ENCODE measurements at places on chromosomes 1 and 21. TPM values are rescaled to one million over a fixed set of nuclear protein-coding genes. Genes with fewer than 3 reads are reported as not detected.

The MMP23B gene
- total RNA-seq = 2.1 TPM

The ZNF648 gene
- not detected for total RNA-seq

The RAB42 gene
- total RNA-seq = 0.35 TPM

DNA sequence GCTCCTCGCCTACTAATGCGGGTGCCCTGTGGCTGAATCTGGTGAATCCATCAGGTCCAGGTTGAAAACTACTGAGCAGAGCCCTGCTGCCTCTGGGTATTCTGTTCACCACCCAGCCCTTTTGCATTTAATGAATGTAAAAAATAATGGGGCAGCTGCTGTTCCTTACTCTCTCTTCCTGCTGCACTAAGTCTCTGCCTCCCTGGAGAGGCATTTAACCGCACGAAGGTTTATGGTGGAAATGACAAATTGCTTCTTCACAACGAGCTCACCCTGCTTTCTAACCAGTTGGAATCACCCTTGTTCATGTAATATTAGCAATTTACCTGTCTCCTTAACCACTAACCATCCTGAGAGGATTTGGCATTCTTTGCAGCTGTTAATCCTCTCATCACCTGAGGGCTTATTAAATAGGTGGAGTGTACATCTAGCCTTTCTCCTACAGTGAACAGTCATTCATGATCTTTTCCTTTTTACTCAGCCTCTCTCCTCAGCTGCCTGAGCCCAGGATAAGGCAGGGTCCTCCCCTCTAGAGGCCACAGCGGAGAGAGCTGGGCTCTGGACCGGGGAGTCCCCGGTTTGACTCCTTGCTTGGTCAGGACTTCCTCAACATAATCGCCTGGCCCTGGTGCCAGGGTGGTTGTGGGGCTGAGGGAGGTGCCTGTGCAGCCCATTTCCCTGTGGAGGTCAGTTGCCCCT is 97.6 kb downstream of the NOS1AP start:
- no peak for DNase-seq
- no peak overlapping the region for H3K4me3 ChIP-seq
- H3K27ac ChIP-seq = no peak overlapping the region
- H3K4me1 ChIP-seq = no peaks in the 10 kb centered on the region
- no peaks in the 10 kb centered on the region for H3K27me3 ChIP-seq

GRCh38 chr1:53550201-53550741 is 91.1 kb downstream of the DMRTB1 start:
- no peak overlapping the region for H3K27ac ChIP-seq
- no peaks in the 10 kb centered on the region for H3K27me3 ChIP-seq
- no peaks in the 10 kb centered on the region for H3K36me3 ChIP-seq
- H3K4me3 ChIP-seq = no peak overlapping the region
- no peaks in the 10 kb centered on the region for H3K4me1 ChIP-seq
- DNase-seq = no peak

DNA sequence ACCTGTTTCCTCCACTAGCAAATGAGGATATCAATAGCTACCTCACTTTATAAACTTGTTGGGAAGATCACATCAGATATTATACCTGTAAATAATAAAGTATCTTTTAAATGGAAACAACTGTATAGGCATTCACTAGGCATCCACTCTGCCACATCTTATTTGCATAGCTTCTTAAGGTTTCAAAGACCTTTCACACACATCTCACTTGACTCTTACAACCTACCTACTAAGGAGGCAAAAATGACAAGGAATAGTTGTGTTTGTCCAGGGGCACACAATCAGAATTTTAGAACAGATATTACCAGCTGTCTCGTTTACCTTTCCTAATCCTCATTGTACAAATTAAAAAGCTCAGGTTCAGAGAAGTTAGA is 51.5 kb downstream of the VANGL2 start:
- H3K4me3 ChIP-seq = no peak overlapping the region
- H3K27ac ChIP-seq = no peak overlapping the region
- no peak for DNase-seq
- peaks cover 25% of the 10 kb centered on the region for H3K4me1 ChIP-seq

Data from CD8-positive, alpha-beta memory T cell (primary cell).